CD4-positive, alpha-beta T cell treated with Interleukin-4 for 4 hours (primary cell): ENCODE measurements at places on chromosomes 12 and 14.

GRCh38 chr12:52787324-52788191 lies 8.4 kb downstream of the KRT3 start:
- no peak for DNase-seq

DNA sequence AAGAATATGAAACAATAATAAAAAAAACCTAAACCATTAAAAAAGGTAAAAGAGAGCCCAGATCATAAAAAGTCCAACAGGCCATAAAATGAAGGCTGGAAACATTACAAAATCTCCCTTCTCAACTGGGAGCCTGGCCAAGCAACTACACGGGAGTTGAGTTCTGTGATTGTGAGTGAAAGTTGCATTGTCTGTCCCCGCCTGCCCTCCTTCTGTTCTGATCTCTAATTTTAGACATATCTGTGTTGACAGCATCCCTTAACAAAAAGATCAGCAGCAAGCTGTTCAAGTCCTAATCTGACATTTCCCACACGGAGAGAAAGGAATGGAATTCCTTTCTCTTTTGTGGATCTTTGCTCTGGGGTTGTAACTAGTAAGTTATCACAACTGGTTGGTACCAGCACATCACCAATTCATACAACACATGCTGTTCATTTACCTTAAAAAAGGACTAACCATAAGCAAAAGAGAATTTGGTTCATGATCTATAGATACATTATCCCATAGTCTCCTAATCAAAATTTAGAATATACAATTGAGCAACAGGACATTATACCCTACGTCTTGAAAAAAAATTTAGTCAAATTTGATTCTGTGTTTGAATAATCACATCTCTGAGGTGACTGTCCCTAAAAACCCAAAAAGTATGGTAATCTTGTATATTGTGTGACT lies 205.1 kb upstream of the GZMB start:
- no peak for DNase-seq

GRCh38 chr14:33098016-33098415 lies 159.3 kb downstream of the NPAS3 start:
- no peak for DNase-seq

GRCh38 chr14:22380571-22381407 lies 208.2 kb downstream of the DAD1 start:
- DNase-seq = no peak

GRCh38 chr12:111607239-111607638 lies 8.1 kb upstream of the ATXN2 start:
- no peak for DNase-seq

GRCh38 chr14:79831195-79831892 lies 380.0 kb downstream of the DIO2 start:
- DNase-seq = no peak

DNA sequence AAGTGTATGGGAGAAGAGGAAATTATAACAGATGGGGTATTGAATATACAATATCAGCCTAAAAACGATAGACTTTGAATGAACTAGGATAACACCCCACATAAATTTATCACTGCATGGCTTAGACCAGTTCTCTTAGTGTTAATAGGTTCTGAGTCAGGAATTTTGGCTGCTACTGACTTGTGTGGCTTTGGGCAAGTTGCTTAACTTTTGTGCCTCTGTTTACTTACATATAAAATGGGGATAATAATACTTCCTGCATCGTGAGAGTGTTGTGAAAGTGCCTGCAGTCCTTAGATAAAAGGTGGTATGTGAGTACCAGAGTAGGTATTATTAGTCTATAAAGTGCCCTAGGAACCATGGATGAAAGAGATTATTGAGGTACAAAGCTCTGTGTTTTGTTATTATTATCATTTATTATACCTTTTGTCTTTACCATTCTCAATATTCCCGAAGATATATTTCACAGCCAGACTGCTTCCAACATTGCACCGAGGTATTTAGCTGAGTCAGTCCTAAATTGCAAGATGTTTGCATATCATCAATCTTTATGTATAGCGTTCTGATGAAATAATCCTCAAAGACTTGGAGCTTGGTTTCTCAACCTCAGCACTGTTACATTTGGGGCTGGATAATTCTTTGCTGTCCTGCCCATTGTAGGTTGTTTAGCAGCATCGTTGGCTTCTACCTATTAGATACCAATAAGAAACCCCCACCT lies 2.3 kb upstream of the PAWR start:
- DNase-seq = no peak

DNA sequence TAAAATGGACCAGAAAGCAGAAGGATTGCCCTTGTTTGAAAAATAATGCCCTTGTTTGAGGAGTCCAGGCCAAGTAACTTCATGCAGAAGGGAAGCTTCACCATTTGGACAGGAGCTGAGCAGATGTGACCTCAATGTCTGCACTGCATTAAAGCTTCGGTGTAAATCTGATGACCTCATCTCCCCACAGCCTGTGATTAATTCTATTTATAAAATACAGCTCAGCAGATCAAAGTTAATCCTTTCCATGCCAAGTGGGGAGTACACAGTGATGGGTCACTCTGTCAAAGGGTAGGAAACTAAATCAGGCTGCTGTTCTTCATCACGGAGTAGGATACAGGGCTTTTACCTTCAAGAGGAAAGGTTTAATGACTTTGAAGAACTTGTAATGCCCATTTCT lies 533.7 kb downstream of the RPS29 start:
- no peak for DNase-seq

- no peak for DNase-seq
Measured at GRCh38 chr14:24808412-24808811, 174.4 kb upstream of the GZMB start.

GRCh38 chr12:95326445-95326844 lies 108.8 kb downstream of the VEZT start:
- DNase-seq = no peak

- DNase-seq = no peak
Measured at GRCh38 chr12:25785134-25785533, 173.3 kb upstream of the RASSF8 start.

DNA sequence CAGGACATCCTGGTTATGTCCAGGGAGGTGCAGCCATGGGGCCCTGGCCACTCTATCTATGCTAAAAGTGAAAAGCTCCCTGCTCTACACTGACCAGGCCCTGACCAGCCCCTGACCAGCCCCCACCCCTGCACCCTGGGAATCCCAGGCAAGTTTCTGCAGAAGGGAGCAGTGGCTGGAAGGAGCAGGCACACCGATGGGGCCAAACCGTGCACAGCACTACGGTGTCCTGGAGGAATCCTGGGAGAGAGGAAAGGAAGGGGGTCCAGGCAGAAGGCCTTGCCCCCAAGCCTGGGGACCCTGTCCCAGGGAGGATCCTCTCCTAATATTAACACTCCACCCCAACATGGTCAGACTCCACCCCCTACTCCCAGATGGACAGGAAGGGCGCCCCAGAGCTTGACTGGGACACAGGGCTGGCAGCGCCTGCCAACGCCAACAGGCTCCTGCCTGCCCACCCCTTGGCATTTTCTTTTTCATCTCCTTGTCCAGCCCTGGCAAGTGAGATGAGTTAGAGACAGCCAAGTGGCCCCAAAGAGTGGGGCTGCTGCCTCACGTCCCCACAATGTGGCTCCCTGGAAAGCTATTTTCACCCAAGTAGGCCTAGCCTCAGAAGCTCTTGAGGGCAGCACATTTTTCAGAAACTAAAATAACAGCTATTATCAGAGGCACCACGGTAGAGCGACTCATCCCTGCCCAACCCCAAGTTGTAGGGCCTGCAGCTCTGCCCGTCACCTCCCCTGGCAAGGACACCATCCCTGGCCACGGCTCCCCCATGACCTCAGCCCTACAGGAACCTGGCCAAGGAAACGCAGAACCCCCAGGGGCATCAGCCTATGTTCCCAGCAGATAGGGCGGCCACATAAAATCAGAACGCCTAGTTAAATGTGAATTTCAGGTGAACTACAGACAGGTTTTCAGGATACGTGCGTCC lies 82.6 kb downstream of the SCARB1 start:
- DNase-seq = no peak

DNA sequence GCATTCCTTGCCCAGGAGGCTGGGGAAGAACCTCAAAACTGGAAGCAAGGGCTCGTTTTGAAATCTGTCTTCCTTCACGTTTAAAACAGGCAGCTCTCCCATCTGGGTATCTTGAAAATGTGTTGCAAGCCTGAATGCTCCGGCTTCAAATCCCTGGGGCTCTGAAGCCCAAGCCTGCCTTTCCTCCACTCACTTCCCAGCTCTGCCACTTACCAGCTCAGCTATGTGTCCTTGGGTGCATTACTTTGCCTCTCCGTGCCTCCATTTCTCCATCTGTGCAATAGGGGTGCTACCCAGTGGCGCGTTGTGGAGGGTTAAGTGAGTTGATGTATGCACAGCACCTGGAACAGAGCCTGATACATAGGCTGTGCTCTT lies 97.6 kb downstream of the GCH1 start:
- DNase-seq = no peak

DNA sequence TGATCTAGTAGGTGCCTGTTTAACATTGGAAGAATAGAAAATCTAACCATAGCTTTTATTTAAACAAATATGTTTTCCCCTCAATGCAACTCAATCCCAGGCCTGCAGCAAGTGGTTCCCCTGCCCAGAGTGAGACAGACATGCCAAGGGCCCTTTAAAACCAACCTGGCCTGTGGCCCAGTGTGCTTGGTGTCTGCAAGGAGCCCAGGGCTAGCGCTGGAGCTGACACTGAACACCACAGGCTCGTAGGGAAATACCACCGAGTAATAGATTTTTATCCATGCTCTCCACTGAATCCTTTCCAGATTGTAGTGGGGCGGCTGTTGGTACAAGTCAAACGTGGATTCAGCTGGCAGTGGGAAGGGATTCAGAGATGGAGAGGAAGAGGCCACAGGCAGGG lies 95.6 kb upstream of the NRXN3 start:
- DNase-seq = no peak
